Stimulated activated CD4-positive, alpha-beta T cell treated with anti-CD3 and anti-CD28 coated beads, Interleukin-2, amount 100 ng/mL, for 24 hours (primary cell): ENCODE measurements at places on chromosomes 11 and 22.

DNA sequence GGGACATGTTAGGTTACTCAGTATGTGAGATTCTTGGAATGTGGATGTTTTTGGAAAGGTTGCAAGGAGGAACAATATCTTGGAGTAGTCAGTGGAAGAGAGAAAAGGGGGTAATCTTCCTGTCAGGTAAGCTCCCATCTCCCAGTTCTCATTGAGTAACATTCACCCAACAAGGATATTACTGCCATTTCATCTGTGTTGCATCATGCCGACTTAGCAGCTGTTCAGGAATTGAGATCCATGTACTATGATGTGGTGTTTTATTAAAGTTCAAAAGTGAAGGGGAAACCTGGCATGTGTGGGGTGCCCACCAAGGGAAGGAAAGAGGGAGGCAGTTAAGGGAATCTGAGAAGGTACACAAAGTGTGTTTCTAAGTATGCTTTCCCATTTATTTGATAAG, 58.4 kb upstream of the RASSF10 start:
- DNase-seq: no peak

GRCh38 chr11:413120-414081, 1.4 kb downstream of the SIGIRR start:
- DNase-seq: no peak

DNA sequence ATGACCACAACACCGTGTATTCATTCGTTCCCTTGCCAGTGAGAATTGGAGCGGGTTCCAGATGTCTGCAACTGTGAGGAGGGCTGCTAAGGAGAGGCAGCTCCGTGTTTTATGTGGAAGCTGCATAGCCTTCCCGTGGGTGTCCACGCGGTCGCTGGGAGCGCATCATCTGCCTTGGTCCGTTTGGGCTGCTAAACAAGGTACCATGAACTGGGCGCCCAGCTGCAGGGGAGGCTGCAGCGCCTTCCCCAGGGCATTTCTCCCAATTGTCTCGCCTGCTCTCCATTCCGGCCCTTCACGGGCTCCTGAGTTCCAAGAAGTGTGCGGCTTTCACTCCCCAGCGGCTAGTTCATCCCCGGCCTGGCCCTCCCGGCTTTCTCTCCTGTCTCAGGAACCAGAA, 1446.4 kb downstream of the TBC1D22A start:
- DNase-seq: no peak

DNA sequence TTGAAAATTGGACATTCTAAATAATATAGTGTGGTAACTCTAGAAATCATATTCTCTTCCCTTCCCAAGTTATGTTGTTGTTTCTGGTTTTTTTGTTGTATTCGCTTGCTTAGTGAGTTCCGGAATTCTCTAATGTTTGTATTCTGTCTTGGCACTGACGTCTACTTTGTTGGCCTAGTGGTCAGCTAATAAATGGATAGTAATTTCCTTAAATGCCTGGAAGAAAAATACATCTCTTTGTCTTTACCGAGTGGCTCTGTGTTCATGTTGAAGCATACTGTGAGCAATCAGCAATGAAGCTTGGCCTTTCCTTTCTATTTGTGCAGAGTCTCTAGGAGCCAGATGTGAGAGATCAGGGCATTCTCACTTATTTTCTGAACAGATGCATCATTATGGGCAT, 1225.7 kb downstream of the JRKL start:
- DNase-seq: no peak

DNA sequence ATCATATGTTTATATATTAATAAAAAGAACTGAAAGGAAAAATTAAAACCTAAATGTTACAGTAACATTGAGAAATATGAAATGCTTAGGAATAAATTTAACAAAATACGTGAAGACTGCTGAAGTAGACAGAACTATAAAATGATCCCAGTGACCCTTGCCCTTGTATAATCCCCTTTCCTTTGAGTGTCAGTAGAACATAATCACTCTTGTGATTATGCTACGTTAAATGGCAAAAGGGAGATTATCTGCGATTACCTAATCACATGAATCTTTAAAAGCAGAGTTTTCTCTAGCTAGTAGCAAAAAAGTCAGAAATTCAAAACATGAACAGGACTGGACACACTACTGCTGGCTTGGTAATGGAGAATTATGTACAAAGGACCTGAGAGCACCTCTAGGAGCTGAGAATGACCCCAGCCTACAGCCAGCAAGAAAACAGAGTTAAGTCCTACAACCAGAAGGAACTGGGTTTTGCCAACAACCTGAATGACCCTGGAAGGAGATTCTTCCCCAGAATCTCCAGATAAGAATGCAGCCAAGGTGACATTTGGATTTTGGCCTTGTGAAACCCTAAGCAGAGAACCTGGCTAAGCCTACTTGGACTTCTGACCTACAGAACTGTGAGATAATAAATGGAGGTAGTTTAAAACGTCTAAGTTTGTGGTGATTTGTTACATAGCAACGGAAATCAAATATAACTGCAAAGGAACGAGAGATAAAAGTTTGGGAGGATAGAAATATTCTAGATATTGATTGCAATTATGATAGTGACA, 157.2 kb downstream of the ATG16L2 start:
- no peak for DNase-seq

DNA sequence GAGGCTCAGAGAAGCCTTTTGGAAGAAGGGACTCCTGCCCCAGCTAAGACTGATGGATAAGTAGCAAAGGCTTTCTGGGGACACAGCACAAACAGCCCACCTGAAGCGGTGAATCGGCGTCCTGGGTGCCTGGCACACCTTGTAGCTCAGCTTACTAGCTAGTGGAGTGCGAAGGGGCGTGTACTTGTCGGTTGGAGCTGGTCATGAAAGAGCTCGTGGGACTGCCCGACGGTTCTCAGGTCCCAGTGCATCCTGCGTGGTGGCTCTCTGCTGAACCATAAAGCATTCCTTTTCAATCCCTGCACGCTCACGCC, 690 bp upstream of the UVRAG start:
- no peak for DNase-seq

- no peak for DNase-seq
Measured at GRCh38 chr11:79232346-79232745, 208.5 kb downstream of the TENM4 start.

GRCh38 chr11:102177974-102178631, 67.9 kb downstream of the YAP1 start:
- DNase-seq: no peak

DNA sequence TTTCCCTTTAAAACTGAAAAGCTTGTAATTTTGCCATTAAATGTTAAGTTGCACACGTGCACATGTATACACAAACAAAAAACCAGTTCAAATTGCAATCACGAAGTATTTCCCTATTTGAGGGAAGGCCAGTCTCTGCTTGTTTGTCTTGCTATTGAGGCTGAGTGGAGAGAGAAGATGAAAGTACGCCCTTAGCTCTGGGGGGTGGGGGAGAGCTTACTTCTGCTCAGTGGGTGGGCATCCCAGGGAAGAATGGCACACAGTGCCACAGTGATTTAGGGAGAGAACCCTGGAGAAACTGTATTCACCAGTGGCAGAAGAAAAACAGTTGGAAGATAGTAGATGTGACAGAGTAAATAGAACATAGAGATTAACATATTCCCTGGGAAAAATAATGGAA, 8.7 kb downstream of the YAP1 start:
- DNase-seq: no peak

- no peak for DNase-seq
Measured at GRCh38 chr11:22703040-22703439, 36.6 kb downstream of the GAS2 start.

- no peak for DNase-seq
Measured at GRCh38 chr11:78150346-78150745, 10.9 kb upstream of the ALG8 start.

DNA sequence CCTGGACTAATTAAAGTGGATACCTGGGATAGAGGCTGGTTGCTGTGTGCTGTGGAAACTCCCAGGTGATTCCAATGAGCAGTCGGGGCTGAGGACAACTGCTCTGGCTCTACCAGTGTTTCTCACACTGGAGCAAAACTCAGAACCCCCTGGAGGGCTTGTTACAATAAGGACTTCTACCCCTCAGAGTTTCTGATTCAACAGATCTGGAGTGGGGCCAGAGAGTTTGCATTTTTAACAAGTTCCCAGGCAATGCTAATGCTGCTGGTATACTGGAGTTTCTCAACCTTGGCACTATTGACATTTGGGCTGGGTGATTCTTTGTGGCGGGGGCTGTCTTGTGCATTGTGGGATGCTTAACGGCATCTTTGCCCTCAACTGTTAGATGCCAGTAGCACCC, 353.7 kb downstream of the MIAT start:
- DNase-seq: no peak

GRCh38 chr22:35802885-35803284, 85.2 kb downstream of the APOL5 start:
- no peak for DNase-seq

GRCh38 chr11:60251485-60252212, 8.7 kb upstream of the MS4A4E start:
- DNase-seq: peak; percentile 5

DNA sequence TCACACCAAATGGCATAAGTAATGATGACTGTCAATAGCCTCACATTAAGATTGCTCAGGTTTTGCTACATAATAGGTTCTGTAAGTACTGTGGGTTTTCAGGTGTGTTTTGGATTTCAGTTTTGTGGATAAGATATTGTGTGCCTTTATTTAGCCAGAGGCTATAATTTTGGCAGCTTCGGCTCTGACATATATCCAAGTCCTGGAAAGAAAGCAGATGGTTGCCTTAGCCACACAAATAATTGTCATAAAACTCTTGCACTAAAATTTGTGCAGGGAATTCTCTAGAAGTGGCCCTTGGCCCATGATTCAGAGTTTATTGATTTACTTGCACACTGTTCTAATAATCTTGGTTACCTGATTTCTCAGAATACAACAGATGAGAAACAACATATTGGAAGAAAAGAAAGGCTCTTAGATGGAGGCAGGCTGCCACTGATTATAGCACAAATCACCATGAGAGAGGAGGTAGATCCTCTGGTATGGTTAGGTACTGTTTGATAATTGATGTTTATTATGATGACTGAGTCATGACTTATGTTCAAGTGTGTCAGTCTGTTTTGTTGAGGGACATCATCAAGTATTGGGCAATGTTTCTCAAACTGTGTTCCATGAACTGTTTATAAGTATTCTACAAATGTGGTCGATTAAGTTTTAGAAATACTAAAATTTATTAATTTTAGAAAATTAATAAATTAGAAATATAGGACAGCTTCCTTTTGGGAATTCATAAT, 9.6 kb downstream of the REXO2 start:
- DNase-seq: no peak

- DNase-seq: no peak
Measured at GRCh38 chr11:3132831-3133260, 32.3 kb downstream of the OSBPL5 start.

DNA sequence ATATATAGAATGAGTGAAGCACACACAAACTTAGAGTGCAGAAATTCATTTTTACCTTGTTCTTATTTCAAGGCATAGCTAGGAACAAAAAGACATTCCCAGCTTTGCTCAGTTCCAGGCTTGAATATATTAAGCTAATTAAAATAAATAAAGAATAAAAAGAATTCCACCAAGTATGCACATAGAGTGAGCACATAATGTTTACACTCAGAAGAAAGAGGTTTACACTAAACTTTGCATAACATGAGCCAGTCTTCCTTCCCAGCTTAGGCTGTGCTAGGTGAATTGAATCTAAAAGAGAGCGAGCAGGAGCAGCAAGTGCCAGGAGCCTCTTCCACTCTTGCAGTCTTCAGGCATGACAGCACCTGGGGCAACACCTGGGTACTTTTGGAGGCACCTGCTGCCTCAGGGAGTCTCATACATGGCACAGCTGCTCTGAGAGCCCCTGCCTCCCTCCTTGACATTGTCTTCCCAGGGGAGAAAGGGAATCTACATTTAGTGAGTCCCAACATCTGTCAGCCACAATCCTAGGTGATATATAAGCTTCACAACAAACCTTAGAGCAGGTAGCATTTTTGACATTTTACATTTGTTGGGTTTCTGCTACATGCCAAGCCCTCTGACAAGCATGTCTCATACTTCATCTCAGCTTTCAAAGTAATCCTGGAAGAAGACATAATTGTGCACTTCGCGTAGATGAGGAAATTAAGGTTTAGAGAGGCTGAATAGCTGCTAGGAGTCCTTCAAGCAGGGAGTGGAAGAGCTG, 732.7 kb upstream of the TENM4 start:
- no peak for DNase-seq

GRCh38 chr11:68692115-68692514, 7.8 kb downstream of the GAL start:
- DNase-seq: no peak

DNA sequence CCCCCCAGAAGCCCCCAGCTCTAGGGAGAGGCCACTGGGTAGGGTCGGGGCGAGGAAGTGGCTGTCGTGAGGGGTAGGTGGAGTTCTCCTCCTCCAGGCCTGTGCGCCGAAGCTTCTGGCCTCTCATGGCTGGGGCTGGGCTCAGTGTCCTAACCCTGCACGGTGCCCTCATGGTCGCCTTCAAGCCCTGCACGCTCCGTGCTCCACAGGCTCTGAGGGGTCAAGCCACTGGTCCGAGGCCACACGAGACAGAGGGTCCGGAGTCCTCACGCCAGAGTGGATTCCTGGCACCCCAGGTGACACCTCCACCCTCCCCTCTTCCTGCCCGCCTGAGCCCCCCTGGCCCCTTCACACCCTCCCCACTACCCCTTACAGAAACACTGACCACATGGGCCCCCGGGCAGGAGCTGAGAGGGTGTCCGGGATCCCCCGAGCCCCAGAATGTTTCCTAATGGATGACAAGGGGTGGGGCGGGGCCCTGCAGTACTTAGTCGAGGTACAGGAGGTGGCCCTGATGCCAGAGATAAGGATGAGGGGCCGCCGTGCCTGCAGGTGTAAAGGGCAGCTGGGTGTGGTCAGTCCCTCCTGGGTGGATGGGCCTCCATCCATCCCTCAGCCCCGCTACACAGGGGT, 997 bp upstream of the CDHR5 start:
- no peak for DNase-seq

DNA sequence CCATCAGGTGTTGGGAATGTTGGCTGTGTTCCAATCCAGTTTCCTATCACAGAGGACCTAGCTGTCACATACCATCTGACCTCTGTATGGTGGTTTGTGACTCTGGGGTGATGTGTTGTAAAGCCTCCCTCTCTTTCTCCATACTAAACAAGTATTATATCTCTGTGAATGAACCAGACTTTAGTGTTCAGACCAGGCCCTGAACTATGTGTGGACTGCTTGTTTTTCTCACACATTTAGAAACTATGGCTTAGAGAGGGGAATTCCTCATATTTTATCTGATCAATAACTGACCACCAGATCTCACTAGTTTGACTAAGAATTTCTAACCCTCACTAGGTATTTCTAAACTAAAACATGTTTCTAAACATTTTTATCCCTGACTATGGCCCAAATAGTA, 17.5 kb downstream of the NCR3LG1 start:
- DNase-seq: no peak

GRCh38 chr22:36445158-36445668, 36.2 kb downstream of the TXN2 start:
- DNase-seq: no peak

- no peak for DNase-seq
Measured at GRCh38 chr11:70493891-70494290, 95.6 kb downstream of the CTTN start.

- DNase-seq: no peak
Measured at GRCh38 chr22:25125693-25126357, 73.8 kb upstream of the CRYBB3 start.
